ENCODE measurements at places on chromosomes 1 and 21.

DNA sequence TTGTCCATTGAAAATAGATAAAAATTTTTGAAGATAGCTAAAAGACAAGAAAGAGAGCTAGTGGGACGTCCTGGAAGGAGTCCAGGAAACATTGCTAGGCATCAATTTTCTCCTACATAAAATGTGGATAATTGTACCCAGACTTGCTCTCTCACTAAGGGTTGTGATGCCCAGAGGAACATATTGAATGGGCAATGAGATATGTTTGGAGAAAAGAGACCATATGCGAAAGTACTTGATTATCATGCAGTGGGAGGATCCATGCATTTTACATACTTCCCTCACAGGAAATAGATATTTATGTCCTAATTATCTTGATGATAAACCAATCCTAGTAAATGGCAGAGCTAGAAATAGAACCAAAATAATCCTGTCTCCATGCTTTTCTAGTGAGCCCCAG lies 108.4 kb upstream of the TNR start:
- no peak for DNase-seq

DNA sequence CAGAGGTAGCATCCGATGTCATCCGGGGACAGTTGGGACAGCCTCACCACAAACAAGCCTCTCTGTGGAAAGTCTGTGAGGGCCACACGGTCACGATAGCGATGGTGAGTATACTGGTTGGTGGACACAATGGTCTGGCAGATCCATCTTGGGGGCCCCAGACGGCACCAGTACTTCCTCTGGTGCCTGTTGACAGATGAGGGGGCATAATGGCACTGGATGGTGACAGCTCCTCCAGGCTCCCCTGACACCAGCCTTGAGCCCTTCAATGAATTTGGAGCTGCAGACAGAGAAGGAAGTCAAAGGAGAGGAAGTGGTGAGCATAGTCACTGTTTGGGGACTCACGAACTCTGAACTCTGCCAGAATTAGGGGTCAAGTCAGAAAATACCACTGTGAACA lies 8.0 kb downstream of the FCAMR start:
- DNase-seq, result no peak

- no peak for DNase-seq
Measured at GRCh38 chr21:46245213-46245915, 16.8 kb upstream of the LSS start.

DNA sequence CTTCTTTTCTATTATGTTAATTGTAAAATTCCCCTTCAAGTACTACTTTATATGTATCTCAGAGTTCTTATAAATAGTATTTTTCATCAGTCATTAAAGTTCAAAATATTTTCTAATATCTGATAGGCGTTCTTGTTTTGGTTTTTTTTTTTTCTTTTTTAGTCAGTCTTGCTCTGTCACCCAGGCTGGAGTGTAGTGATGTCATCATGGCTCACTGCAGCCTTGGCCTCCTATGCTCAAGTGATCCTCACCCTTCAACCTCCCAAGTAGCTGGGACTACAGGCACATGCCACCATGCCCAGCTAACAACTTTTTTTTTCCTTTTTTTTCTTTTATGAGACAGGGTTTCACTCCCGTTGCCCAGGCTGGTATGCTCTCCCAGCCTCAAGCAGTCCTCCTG lies 27.3 kb downstream of the AGMAT start:
- no peak for DNase-seq

DNA sequence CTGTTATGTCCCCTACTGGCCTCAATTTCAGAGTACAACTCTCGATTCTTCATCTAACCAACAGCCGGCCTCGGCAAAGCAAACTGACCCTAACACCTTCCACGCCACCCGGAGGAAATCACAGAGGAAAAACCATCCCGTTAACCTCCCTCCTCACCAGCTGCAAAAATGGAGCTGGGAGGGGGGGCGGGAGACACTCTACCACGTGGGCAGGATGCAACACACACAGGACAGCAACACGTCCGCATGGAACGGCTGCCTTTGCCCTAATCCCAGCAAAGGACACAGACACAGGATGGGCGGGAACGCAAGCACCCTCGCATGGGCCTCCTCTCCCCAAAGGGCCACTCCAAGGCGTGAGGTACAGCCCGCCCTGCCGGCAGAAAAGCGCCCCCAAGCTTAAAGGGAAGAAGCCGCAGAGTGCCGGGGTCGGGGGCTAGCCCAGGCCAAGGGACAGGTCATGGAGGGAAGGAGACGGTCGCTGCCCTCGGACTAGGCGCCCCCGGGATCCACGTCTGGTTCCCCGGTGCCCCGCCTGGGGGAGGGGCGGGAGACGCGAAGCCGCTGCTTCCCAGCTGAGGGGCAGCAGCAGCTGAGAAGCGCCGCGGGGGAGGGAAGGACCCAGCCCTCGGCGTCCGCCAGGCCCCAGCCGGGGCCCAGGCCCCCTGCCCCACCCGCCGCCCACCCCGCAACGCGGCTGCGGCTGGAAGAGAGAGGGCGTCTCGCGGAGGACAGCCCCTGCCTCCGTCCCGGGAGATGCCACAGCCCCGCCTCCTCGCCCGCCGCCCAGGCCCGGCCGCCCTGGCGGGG lies 590 bp downstream of the FOXJ3 start:
- peak; percentile 61 for DNase-seq

GRCh38 chr1:63679076-63679475 lies 85.9 kb downstream of the PGM1 start:
- DNase-seq, result no peak

- DNase-seq, result no peak
Measured at GRCh38 chr1:203056516-203056915, 29.3 kb downstream of the MYOG start.

DNA sequence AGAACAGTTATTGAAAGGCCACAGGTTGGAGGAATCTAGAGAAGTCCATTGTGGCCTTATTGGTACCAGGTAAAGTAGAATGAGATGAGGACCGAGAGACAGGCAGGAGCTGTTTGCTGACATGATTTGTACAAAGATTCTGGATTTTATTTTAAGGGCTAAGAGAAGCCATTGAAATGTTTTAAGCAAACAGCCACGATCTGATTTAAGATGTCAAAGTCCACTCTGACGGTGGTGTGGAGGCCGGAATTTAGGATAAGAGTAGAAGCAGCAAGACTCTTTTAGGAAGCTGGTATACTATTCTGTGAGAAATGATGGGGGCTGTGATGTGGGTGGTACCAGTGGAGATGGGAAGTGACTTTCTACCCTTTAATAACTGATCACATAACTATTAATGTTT lies 418.5 kb downstream of the DPYD start:
- no peak for DNase-seq

- no peak for DNase-seq
Measured at GRCh38 chr1:3461238-3461933, 6.9 kb downstream of the ARHGEF16 start.

Data from cardiac muscle cell (in vitro differentiated cells and primary cell).